ENCODE measurements at places on chromosomes 1 and 21.
A peak's percentile ranks its signal among the peaks of the same experiment; 100 is the strongest.

DNA sequence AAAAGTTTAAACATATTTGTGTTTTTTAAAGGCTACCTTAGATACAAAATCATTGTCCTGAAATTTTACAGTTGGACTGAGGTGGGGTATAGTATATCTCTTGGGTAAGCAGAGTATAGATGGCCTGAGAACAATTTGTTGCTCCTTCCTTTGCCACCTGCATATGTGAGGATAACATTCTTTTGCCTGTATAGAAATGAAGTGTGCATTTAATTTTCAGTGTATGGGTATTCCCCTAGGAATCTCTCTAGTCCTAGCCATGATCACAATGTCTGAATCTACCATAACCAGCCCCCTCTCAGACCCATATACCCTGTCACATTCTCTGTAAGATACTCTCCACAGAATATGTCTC is 1.9 kb upstream of the FCGR2A start:
- DNase-seq, result no peak

- peak; percentile 59 for DNase-seq
Observed at GRCh38 chr1:2212532-2213491, 15.3 kb upstream of the SKI start.

DNA sequence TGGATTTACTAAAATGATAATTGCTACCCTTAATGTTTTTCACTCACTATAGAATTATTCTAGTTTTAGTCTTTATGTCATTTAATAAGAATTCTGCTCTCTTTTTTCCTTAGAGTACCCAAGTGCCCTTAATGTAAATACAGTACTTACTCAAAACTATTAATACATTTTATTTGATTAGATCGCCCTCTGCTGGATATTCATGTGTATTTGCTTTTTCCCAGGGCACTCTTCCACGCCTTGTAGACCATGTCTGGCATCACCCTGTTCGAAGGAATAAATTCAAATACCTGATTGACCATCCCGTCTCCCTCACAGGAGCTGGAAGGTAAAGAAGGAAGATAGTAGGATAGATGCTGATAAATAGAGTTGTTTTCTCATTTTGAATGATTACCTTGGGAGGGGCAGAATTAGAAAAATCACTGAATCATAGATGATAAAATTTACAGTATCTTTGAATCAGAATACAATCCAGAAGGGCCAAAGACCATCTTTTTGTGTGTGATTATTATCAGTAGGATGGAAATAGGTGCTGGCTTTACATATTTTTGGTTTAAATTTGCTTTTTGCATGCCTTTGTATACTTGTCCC is 4.1 kb downstream of the AXDND1 start:
- DNase-seq, result no peak

DNA sequence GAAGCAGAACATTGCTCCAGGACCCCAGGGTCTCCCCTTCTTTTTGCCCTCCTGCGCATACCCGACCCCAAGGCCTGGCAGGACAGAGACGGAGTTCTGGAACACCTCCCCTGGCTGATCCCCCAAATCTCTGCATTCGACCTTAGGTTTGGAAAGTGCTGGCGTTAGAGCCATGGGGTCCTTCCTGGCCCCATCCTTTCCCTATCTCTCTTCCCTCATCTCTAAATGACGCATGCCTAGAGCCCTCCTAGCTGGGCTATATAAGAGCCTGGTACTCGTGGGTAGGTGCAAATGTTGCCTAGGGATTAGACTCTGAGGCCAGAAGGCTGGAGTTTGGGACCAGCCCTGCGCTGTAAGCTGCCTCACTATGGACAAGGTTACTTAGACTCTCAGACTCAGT is 16.6 kb downstream of the SLC26A9 start:
- no peak for DNase-seq

DNA sequence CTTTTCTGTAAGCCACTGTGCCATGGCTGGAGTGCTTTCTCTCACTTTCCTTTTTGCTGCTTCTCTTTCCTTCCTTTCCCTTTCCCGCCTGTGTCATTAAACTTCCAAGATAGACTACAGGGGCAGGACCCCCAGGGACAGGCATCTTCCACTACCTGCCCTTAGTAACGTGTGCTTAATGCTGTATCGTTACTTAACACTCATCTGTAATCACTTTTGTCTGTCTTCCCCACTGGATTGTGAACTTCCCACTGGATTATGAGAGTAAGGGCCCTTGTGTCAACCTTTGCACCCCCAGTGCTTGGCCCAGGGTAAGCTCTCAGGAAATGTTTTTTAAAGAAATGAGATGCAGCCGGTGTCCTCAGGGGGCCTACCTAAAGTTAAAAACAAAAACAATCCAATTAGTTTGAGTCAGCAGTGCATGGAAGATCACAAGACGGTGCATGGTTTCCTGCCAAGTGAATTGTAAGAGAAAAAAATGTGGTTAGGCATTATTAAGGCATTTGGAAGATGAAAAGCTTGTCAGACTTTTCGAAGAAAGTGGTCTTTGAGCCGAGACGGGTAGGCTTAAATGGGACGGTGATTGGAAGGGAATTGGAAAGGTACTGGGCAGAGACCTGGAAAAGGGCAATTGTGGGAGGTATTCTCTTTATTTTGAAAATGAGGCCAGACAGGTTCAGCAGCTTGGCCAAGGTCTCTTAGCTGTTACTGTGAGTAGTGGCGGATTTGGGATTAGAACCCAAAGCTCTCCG is 958 bp downstream of the LYPLAL1 start:
- peak; percentile 33 for DNase-seq

- DNase-seq, result peak; percentile 12
Observed at GRCh38 chr21:45264146-45264911, 23.4 kb downstream of the POFUT2 start.

GRCh38 chr1:203326830-203327683 is 21.7 kb downstream of the BTG2 start:
- peak; percentile 92 for DNase-seq

DNA sequence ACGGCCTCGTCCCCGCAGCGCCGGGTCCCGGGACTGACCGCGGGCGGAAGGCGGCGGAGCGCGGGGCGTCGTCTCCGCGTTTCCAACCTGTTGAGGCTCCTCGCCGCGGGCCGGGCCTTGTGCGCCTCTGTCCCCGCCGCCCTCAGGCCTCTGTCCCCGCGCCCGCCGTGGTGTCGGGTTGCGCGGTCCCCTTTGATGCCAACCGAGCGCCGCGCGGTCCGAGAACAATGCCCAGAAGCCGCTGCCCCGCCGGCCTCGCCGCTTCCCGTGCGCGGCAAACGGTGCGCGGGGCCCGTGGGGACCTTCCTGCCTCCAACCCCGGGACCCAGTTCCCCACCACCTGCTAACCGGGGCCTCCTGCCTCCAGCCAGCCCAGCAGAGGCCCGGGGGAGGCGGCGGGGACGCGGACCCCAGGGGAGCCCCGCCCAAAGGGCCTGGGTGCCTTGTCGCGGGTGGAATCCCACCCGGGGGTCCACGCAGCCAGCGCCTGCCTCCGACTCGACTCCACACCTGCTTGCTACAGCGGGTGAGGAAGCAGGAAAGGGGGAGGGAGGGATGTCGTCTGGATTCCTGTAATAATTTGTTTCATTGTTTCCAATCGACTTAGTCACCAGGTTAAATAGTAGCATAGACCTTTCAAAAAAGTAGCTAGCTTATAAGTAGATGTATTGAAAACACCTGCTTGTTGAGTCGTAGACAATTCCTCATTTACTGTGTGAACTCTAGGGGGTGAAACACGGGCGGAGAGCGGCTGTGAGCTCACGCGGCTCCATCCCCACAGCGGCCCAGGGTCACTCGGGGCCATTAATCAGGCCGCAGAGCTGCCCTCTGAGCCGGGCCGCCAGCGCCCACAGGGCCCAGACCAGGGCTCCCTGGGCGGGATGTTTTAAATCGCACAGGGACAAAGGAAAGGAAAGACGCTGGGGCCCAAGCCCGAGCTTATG is 1.1 kb downstream of the COL18A1 start:
- DNase-seq, result no peak

DNA sequence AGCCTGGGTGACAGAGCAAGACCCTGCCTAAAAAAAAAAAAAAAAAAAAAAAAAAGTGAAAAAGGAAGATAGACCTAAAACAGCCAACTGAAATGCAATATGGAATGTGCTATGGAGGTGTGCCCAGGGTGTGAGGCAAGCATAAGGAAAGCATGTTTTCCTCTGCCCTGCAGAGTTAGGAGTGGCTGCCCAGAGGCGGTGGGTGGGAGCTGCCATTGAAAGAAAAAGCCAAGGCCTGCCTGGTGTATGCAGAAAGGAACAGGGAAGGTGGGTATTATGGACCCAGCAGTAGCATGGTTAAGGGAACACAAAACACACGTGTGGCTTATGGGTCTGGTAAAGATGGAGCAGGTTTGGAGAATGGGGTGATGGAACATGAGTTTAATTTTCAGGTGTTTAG is 8.9 kb downstream of the CD244 start:
- no peak for DNase-seq

DNA sequence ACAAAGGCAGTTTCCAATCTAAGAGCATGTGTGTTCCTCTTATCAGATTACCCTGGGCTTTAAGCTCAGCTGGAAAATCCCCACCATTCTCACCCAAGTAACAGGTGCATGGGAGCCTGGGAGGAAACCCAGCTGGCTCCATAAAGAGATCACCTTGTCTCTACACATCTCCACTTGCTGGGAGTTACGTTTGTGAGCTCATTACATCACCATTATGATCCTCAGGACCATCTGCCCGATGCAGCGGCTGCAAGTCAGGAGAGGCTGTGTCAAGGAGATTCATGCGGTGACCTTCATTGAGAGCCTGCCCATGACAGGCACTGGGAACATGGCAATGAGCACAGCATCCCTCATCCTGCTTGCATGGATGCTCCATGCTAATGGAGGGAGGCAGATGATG is 618.0 kb downstream of the NPHP4 start:
- no peak for DNase-seq

GRCh38 chr1:223538981-223539380 is 126.5 kb downstream of the CAPN8 start:
- DNase-seq, result no peak

DNA sequence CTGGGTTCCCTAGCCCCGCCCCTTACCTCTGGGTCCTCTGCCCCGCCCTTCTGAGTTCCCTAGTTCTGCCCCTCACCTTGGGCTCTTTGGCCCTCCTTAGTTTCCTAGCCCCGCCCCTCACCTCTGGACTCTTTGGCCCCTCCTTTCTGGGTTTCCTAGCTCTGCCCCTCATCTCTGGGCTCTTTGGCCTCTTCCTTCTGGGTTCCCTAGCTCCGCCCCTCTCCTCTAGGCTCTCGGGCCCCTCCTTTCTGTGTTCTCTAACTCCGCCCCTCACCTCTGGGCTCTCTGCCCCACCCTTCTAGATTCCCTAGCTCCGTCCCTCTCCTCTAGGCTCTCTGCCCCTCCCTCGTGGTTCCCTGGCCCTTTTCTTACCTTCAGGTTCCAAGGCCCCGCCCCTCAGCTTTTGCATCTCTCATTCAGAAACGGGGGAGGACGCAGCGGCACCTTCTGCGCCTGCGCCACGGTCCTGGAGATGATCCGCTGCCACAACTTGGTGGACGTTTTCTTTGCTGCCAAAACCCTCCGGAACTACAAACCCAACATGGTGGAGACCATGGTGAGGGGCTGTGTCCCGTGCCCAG is 88.5 kb downstream of the PTPRU start:
- no peak for DNase-seq

DNA sequence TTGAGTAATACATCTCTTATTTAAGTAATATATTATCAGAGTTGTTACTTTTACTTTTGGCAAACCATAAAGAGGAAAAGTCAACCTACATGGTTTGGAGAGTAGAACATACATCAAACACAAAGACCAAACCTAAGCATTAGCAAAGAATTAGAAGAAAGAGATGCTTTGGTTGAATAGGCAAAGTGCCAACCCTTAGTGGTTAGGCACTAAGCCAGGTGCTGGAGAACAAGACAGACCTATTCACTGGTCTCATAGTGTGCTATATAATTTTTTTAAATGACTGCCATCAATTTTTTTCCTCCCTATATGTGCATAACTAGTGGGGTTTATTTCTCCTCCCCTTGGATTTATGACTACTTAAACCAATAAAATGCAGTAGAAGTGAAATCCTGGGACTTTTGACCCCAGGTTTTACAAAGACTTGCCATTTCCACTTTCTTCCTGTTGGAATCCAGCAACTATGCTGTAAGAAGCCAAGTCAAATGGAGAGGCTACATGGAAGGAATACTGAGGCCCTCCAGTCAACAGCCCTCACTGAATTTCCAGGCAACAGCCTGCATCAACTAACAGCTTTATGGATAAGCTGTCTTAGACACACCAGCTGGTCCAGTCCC is 69.8 kb upstream of the HAO2 start:
- no peak for DNase-seq
